Activated T-cell treated with anti-CD3 and anti-CD28 coated beads for 48 hours (primary cell): ENCODE measurements at places on chromosomes 1 and 21.
A peak's percentile ranks its signal among the peaks of the same experiment; 100 is the strongest.

DNA sequence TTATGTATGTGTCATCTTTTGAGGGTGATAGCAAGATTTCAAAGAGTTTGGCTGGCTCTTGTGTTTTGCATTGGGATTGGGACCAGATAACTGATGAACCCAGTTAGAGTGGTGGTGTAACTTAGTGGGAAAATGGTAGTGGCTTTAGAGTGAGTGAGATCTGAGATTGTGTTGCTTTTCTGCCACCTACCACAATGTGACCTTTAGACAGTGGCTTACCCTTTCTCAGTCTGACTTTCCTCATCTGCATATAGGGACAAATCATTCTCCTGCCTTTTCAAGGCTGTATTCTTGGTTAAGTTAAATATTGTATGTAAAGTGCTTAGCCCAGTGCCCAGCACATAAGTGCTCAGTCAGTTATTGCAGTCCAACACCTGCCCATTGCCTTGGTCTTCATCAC lies 31.3 kb downstream of the CENPF start:
- no peak for DNase-seq

GRCh38 chr1:248850124-248850523 lies 8.8 kb downstream of the ZNF692 start:
- DNase-seq, result no peak

DNA sequence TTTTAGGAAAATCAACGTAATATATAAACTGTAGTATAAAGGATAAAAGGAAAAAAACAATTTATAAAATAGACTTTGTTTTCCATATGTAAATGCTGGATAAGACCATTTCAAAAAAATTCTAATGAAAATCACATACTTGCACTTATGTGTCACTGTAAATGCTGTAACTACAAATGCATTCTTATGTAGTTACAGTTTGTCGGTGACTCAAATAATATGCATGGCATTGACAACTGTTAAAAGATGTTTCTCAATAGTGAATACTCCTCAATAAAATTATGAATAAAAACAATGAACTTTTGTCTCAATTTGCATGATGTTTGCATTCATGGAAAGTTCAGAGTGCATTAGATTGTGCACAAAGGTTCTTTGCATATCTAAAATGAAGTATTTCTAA lies 614.0 kb upstream of the CHRM3 start:
- no peak for DNase-seq

GRCh38 chr1:110265186-110265585 lies 55.1 kb downstream of the KCNC4 start:
- no peak for DNase-seq

DNA sequence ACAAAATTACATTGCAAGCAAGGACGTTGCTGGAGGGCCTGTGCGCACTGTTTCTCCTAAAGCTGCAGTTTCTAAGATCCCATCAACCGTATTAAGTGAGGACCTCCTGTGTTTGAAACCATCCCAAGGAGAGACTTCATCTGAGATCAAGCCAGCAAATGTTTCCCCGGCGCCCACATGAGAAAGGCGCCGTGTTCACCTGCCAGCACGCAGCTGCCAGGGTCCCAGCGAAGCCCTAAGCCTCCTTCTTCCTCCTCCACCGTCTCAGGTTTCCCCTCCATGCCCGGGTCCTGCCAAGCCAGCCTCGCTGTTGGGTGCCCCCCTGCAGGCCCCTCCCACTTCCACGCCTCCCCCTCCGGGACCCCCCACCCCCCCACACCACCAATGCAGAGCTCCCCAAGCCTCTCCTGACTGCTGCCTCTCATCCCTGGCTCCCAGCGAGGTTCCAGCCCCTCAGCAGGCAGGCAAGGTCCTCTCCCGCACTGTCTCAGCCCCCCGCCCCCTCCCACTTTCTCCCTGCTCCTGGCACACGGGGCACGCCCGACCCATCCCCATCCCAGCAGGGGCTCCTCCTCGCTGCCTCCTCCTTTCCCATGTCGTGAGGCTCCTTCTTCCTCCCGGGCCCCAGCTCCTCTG lies 8.6 kb upstream of the TFF1 start:
- no peak for DNase-seq

DNA sequence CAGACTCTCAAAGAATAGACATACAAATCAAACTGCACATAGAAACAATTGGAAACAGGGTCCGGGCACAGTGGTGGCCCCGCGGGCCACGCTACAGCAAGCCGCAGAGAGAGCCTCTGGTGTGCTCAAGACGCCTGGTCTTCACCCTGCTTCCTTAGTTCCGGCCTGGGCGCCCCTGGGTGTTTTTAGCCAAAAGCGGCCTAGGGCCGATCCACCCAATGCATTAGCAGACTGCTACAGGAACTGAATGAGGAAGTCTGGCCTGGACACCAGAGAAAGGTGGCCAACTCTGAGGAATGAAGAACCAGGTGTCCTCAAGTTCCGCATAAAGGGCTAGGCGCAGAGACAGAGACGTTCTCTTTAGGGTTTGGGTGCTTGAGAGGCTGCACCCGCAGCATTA lies 1.7 kb downstream of the PRRX1 start:
- DNase-seq, result no peak

DNA sequence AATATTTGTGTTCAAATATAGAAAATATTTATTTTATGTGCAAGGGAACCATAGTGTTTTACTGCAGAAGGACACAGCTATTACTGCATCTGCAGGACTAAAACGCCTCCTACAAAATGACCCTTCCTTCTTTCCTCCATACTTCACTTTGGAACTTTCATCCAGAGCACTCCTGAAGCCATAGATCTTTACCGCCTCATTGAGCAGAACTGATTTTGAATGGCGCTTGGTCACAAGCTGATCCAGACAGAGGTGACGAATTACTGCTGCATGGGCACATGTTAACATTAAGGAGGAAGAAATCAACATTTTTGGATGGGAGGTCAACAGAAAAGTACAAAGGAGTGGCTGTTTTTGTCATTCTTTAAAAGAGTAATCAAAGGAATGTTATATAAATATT lies 931.6 kb downstream of the NCAM2 start:
- no peak for DNase-seq

- DNase-seq, result no peak
Observed at GRCh38 chr1:31051611-31052010, 13.9 kb downstream of the PUM1 start.

DNA sequence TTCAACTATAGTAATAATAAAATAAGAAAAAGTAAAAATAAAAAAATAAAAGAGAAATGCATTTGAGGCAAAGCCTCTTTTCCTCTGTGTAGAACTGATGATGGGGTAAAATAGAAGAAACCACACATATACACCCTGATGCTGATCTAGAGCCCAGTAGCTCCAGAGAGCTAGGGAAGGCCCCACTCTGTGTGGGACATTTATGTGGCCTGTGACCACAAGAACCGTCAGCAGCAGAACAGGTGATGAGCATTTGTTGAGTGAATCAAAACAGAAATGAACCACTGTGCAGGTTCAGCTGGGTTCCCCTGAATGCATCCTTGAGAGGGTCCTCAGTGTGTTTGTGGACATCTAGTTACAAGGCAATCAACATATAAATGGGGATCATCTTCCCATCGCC lies 221.8 kb upstream of the HOOK1 start:
- DNase-seq, result no peak

DNA sequence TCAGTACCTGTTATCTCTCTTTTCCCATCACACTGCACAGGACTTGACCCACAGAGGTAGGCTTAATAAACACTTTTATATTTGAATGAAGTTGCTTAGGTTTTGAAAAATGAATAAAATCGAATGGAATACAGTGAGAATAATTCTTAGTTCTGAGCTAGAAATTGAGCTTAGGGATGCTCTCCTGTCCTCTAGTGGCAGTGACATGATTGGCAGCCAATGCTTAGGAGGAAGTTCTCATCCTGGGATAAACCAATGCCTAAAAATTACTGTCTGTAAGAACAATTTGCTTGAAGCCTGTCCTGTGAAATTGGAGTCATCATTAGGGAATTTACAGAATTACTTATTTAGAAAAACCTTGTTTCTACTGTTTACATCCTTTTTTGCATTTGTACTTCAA lies 21.3 kb upstream of the CYP4X1 start:
- DNase-seq, result no peak

- no peak for DNase-seq
Observed at GRCh38 chr1:1832166-1832565, 53.9 kb upstream of the NADK start.

DNA sequence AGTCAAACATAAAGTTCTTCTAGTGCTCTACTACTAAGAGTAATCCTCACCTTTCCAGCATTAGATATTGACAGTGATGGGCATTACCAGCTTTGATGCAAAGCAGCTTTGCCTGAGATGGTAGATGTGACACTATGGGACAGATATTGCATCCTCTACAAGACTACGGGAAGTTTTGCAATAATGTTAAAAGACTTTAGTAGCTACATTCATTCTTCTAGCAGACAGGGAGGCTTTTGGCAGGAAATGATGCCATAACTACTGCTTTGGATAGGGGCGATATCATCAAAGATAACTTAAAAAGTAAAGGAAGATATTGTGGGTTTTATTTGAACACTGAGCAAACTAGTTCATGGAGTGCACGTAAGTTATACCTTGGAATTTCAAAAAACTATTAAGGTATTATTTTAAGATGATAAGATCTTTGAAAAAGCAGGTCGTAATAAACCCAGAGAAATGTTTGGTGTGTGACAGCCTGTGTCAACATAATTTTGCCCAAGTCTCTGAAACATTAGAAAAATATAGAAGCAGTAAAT lies 368.3 kb upstream of the TMPRSS15 start:
- no peak for DNase-seq

GRCh38 chr21:39976800-39977199 lies 109.6 kb downstream of the PCP4 start:
- no peak for DNase-seq

DNA sequence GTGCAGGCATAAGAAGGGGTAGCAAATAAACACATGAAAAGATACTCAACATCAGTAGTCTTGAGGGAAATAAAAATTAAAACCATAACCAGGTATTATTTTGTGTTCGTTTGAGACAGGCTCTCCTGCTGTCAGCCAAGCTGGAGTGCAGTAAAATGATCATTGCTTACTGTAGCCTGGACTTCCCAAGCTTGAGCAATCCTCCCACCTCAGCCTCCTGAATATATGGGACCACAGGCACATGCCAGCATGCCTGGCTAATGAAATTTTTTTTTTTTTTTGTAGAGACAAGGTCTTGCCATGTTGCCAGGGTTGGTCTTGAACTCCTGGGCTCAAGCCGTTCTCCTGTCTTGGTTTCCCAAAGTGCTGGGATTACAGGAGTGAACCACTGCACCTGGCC lies 108.0 kb downstream of the DNM3 start:
- DNase-seq, result no peak

DNA sequence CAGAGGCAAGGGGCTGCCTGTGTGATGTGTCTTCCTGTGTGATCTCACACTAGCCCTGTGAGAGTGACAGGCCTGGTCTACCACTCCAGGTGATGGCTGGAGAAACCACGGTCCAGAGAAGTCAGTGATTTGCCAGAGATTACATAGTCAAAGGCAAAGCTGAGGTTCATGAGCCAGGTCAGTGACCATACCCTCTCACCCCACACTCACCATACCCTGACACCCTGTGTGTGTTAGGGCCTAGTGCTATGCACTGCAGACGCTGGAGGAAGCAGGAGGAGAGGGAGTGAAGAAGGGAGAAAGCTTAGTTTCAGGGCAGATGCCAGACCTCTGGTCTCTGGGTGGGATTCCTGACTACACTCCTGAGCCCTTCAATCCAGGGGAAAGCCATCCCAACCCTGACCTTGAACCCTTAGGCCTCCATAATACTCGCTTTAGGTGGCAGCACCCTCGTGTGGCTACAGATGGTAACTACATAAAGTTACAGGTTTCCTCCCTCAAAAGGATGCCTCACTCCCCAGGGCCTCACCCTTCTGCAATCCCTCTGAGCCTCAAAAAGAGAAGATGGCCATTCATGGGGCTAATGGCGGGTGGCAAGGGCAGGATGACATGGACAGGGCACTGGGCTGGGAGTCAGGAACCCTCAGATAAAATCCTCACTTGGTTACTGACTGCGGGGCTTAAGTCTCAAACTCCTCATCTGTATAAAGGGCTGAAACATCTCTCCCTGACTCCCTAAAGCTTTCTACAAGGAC lies 20.8 kb upstream of the SDC3 start:
- peak; percentile 30 for DNase-seq

GRCh38 chr1:33880305-33880704 lies 16.4 kb downstream of the HMGB4 start:
- no peak for DNase-seq

GRCh38 chr1:109523706-109524105 lies 14.2 kb upstream of the AMIGO1 start:
- no peak for DNase-seq

DNA sequence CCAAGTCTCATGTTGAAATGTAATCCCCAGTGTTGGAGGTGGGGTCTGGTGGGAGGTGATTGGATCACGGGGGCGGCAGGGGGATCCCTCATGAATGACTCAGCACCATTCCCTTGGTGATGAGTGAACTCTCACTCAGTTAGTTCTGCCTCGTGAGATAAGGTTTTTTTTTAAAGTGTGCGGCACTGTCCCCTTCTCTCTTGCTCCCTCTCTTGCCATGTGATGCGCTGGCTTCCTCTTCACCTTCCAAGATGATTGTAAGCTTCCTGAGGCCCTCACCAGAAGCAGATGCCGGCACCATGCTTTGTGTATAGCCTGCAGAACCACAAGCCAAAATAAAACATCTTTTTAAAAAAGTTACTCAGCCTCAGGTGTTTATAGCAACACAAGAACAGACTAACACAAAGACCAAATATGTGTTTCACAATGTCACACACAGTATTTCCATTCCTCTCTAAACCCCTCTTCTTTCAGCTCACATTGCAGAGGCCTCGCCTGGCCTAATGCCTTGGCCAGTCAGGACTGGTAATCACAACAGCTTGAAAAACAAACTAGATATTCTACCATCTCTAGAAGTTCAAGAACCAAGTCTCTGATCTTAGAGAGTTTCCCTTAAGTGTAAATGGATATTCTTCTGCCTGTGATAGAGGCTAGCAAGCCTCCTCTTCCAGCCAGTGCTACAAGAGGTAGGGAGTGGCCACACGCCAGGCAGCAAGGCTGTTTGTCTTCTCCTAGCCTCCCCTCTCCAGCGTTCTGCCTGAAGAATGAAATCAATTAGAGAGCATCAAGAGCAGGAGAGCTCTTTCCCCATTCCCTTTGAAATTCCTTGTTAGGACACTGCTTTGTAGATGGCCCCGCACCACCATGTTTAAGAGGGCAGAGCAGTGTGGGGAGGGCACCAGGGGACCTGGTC lies 19.6 kb upstream of the RAP1A start:
- no peak for DNase-seq

DNA sequence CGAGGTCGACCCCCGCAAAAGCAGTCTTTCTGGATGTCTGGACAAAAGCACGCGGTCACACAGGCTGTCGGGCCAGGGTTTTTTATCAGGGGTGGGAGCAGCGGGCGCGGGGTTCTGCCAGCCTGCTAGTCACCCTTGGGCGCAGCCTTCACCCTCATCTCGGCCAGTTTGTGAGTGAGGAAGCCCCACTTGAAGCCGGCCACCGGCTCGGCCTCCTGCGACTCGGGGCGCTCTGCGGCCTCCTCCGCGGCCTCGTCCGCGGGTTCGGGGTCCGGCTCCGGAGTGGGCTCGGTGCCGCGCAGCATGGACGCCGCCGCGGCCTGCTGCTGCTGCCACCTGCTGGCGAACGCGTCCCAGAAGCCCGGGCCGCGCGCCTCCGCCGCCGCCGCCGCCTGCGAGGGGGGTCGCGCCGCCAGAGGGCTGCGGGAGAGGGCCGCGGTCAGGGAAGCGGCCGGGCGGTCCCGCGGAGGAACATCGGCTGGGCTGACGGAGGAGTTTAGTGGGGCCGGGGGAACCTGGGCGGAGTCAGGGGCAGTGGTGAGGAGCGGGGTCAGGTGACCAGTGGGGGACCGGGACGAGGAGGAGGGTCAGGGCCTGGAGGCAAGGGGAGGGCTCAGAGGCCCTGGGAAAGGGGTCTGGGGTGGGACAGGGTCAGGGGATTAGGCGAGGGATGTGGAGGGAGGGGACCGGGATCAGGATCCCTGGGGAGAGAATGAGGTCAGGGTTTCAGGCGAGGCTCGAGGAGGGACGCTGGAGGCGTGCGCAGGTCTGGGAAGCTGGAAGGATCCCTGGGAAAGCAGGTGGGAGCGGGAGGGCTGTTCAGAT lies 4.5 kb downstream of the C1orf232 start:
- peak; percentile 51 for DNase-seq
